ENCODE measurements at places on chromosomes 16 and 17.

GRCh38 chr16:47150067-47150466 is 6.3 kb upstream of the NETO2 start:
- no peak for DNase-seq

- no peak for DNase-seq
These were observed 12.2 kb downstream of the ADGRG1 start for GRCh38 chr16:57640612-57641011.

DNA sequence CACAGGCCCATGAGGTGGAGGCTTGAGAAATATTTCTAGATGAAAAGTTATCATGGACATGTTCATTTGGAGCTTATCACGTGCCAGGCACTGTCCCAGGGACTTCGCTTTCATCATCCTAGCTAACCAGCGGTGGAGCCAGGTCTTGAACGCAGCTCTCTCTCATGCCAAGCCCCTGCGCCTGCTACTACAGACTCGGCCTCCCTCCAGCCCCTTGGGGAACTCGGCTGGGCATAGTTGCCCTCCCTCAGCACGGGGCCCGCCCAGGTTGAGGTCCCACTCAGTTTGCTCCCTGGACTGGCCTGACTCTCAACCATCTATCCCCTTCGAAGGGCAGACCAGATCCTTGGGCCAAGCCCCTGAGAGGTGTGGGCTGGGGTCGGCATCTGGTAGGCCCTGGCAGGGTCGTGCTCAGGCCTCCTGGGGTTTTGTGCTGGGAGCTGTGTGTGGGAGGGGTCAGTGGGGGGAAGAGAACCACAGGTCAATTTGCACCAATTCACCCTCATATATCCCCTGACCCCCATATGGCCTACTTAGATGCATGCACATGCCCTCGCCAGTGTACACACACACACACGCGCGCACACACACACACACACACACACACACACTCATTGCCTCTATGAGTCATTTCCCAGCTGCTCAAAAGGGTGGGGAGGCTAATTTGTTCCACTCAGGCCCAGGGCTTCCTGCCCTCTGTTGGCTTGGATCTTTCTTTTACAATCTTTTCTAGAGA is 12.1 kb upstream of the SCN4A start:
- peak; percentile 68 for DNase-seq

DNA sequence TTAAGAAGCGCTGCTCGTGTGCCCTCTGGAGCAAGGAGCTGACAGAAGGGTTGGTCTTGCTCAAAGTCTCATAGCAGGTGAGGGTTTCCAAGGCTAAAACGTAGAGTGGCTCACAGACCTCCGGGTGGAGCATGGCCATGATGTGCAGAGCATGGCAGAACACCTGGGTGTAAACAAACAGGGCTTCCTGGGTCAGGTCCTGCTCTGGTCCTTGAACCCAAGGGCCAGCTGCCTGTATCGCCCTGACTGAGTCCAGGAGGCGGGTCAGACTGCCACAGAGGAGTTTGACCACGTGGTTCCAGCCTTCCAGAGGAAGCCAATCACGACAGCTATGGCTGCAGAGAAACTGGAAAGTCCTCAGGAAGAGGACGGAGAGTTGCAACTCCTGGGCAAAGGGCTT is 7.1 kb downstream of the GEMIN4 start:
- DNase-seq, result no peak

GRCh38 chr17:64213995-64214811 is 48.9 kb downstream of the TEX2 start:
- no peak for DNase-seq

GRCh38 chr16:49698453-49698815 is 157.5 kb downstream of the ZNF423 start:
- no peak for DNase-seq

- no peak for DNase-seq
These were observed 1.2 kb upstream of the DPEP2 start for GRCh38 chr16:68000450-68000849.

DNA sequence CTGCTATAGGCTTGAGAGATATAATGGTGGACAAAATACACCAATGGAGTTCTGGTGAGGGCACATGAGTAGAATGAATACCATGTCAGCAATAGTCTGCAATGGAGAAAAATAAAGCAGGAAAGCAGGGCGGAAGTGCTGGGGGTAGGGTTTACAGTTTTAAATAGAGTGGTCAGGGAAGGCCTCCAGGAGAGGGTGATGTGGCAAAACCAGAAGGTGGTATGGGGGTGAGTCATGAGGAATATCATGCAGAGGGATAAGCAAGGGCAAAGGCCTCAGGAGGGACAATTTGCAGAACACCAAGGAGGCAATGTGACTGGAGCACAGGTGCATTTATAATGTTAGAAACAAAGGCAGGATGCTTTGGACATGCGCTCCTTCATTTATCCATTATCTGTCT is 102.0 kb downstream of the ITFG1 start:
- DNase-seq, result no peak

DNA sequence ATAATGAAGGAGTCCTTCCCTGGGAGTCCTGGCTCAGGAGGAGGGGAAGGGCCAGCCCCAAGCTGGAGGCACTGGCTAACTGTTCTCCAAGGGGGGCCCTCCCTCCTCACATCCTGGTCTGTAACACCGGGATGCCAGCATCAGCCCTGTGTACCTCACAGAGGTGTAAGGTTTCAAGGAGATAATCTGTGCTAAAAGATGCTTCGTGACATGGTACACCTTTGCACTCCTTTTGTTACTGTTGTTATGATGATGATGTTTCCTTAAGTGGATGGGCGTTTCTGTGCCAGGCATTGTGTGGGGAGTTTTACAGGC is 236.7 kb upstream of the TNRC6C start:
- DNase-seq, result no peak

GRCh38 chr17:57902800-57903759 is 52.1 kb downstream of the CUEDC1 start:
- DNase-seq, result no peak

- DNase-seq, result no peak
These were observed 31.9 kb upstream of the HOXB13 start for GRCh38 chr17:48760411-48760810.

- no peak for DNase-seq
These were observed 214.0 kb downstream of the LGALS9B start for GRCh38 chr17:20253323-20253722.

DNA sequence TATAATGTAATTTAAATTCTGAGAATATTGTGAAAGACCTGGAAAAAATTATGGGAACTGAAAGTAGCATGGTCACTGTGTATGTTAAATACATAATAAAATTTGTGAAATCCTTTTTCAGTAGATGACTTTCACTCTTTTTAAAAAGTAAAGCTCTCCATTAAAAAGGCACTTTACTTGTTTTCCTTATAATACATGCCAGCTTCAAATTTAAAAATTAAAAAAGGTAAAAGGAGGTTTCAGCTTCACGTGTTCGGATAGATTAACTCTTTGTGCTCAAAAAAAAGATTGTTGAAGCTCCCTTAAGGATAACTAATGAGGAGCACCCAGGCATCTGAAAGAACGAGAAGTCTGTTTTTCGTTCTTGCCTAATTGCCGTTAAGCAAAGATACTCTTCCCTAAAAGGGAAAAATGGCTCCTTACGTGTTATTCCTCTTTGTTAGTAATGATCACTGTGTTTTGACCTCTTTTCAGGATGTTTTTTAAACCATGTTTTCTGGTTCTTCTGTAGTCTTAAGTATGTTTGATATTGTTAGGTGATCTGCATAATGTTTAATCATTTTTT is 87.8 kb downstream of the TUBD1 start:
- no peak for DNase-seq

- peak; percentile 68 for DNase-seq
These were observed 10.7 kb downstream of the TBX2 start for GRCh38 chr17:61410141-61411010.

DNA sequence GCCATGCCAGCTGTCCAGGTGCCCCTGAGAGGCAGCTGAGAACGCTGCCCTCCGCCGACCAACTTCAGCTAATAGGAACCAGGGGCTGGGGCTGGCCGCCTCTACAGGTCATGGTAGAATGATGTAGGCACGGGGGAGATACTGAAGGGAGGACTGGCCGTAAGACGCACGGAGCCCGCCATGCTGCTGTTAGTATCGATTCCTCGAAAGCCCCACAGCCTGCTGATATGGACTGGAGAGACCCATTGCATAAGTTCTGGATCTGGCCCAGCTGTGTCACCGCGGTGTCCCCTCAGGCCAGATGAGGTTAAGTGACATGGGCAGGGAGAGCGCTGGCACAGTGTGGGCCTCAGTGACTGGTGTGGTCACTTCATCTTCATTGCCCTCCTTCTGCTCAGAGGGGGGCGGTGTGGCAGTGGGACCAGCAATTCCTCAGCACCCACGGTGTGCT is 75.6 kb downstream of the AMFR start:
- DNase-seq, result no peak

- no peak for DNase-seq
These were observed 27.2 kb upstream of the WWOX start for GRCh38 chr16:78072275-78072674.

- DNase-seq, result no peak
These were observed 205.8 kb upstream of the WSB1 start for GRCh38 chr17:27087935-27088766.

DNA sequence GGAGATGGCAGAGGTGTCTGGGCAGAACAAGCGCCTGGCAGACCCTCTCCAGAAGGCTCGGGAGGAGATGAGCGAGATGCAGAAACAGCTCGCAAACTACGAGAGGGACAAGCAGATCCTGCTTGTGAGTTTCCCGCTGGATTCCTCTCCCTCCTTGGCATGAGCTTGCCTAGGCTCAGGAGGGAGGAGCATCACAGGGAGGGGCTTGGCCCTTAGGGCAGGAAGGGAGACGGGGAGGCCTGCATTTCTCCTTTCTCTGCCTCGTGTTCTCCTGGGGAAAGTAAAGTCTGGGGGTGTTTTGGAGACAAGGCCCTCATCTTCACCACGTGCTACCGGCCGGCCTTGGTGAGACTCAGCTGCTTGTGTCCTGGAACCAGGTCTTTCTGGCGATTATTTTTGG is 18.0 kb upstream of the DBNDD1 start:
- DNase-seq, result no peak

DNA sequence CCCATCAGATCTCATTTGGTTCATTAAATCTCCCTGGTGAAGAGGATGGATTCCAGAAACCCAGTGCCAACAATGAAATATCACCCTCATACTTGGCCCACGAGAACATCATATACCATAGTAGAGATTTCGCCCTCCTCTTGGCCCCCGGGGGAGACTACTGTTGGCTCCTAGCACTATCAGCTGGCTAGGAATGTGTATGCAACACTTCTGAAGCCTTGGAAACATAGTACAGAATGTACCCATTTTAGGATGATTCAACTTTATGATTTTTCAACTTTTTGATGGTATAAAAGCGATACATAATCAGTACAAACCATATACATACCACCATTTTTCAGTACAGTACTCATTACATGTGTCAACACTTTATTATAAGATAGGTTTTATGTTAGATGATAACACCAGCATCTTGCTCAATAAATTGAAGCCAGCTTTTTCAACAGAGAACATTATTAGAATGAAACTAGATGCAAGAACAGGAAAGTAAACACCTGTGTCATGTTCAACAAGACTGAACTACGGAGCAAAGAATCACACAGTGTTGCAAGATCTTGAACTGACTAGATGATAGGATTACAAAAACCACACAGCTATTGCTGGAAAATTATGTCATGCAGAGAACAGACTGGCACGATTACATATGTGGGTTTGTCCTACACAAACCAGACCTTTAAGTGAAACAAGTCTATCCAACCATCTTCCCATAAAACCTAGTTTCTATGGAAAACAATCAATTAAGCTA is 17.2 kb downstream of the RSL1D1 start:
- no peak for DNase-seq

DNA sequence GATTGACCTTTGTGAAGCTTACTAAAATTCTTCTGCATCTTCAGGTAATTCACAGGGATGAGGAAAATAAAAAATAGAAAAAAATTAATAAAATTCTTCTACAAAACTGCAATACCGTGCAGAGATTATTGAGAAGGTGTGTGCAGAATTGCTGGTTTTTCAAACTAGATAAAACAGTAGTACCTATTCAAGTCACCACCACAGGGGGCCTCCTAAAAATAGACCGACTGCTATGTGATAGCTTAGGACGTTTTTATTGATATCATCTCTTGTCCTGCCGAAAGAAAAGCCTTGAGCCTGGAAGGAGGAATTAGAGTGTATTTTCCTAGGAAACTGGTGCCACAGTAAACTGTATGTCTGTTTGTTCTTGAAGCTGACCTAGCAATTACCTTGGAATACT is 325.9 kb downstream of the ZFHX3 start:
- DNase-seq, result no peak

- no peak for DNase-seq
These were observed 3.7 kb upstream of the ZNF469 start for GRCh38 chr16:88378836-88379693.

DNA sequence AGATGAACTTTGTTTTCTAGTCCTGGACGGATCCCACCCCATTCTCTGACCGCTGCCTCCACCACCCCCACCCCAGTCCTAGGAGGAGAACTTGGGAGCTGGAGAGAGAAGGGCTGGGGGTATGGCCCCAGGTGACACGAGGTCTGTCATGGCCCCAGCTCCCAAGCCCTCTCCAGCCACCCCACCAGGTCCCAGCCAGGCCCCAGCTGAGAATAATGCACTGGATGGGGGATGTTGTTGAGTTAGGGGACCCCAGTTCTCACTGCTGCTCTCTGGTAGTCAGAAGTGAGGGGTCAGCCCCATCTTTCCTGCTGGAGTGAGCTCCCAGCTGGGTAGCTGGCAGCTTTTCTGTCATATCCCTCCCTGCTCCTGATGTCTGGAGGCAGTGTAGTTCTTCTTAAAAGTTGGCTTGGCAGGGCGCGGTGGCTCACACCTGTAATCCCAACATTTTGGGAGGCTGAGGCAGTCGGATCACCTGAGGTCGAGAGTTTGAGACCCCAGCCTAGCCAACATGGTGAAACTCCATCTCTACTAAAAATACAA is 4.6 kb upstream of the COL1A1 start:
- no peak for DNase-seq

DNA sequence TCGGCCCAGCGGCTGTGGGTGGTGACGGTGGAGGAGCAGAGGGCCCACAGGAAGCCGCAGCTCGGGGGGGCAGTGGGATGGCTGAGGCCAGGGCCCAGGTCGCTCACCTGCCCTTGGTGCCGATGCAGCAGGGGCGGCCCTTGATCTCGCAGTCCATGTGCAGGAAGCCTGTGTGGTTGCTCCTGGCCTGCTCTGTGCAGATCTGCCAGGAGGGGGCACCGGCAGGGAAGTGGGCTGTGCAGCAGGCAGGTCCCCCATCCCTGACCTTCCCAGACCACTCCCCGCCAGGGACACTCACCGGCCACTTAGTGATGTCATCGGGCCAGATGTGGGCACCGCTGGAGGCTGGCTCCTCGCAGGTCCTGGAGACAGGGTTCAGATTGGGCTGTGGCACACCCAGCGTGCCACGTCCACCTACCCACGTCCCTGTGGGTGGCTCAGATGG is 6.2 kb downstream of the AANAT start:
- DNase-seq, result no peak

- peak; percentile 31 for DNase-seq
These were observed 20.0 kb upstream of the WFIKKN1 start for GRCh38 chr16:610513-611381.

Data from activated CD4-positive, alpha-beta T cell treated with anti-CD3 and anti-CD28 coated beads, Interleukin-2, Interleukin-4, amounts not matched to agents 100 ng/mL and 50 ng/mL, durations not matched to agents 16 hours and 8 hours (primary cell).